ENCODE measurements at places on chromosomes 3 and 15.

DNA sequence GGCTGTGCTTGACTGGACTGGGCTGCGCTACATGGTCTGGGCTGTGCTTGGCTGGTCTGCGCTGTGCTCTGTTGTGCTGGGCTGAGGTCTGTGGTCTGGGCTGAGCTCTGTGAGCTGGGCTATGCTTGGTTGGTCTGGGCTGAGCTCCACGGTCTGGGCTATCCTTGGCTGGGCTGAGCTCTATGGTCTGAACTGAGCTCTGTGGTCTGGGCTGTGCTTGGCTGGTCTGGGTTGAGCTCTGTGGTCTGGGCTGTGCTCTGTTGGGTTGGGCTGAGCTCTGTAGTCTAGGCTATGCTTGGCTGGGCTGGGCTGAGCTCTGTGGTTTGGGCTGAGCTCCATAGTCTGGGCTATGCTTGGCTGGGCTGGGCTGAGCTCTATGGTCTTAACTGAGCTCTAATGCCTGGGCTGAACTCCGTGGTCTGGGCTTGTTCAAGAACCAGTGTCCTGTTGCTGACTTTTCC lies 92.0 kb downstream of the PLXNA1 start:
- DNase-seq = no peak

GRCh38 chr3:29153811-29154210 lies 127.1 kb upstream of the RBMS3 start:
- DNase-seq = no peak

GRCh38 chr3:142904639-142905436 lies 16.0 kb upstream of the PCOLCE2 start:
- no peak for DNase-seq

- DNase-seq = no peak
Measured at GRCh38 chr15:81814882-81815455, 230.8 kb downstream of the MEX3B start.

GRCh38 chr3:6578526-6578925 lies 282.4 kb upstream of the GRM7 start:
- DNase-seq = no peak

- DNase-seq = no peak
Measured at GRCh38 chr3:48157202-48157840, 30.9 kb downstream of the CDC25A start.
